ENCODE measurements at places on chromosomes 5 and 9.

GRCh38 chr5:85576666-85577065 is 1041.1 kb upstream of the COX7C start:
- no peak for DNase-seq

DNA sequence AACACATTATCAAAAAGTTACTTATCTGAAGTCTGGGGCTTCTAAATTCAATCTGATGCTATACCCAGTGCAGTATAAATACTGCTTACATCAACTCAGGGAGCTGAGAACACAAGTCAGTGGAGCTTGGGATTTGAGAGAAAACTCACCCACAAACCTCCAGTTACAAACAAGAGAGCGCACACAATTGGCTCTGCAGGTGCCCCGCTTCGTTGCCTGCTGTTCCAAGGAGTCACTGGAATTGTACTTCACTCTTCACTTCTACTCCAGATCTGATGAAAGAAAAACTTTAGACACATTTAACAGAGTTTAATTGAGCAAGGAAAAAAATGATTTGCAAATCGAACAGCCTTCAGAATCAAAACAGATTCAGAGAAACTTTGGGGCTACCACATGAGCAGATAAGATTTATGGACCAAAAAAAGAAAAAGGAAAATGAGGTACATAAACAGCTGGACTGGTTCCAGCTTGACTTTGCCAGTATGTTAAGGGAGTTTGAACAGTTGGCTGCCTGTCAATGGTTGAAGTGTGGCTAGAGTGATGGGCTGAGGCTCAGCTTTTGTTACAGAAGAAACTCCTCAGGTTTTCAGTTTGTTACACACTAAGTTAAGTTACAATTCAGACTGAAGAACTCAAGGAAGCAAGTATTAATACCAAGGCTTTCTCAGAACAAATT is 156.6 kb downstream of the AOPEP start:
- DNase-seq: peak; percentile 65

- DNase-seq: peak; percentile 26
Measured at GRCh38 chr5:139742173-139742903, 53.3 kb upstream of the PSD2 start.

GRCh38 chr5:111142932-111143331 is 50.8 kb downstream of the WDR36 start:
- peak; percentile 8 for DNase-seq

- no peak for DNase-seq
Measured at GRCh38 chr9:92359394-92359995, 33.7 kb downstream of the CENPP start.

GRCh38 chr9:135990468-135991429 is 29.6 kb upstream of the UBAC1 start:
- DNase-seq: peak; percentile 88

DNA sequence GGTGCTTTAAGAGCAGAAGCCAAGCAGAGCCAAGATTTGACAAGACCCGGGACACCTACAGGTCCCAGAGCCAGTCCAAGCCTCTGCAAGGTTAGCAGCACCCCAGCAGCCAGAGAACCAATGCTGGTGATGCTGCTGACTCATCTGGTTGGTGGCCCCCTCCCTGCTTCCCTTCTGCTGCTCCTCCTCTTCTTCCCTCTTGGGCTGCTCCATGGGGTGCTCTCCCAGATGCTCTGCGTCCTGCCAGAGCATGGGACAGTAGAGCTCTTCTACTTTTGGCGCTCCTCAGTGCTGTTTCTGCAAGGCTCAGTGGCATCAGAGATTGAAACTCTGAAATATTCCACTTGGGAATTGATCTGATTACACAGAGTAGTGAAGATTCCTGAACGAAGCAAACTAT is 76.1 kb upstream of the SAP30L start:
- no peak for DNase-seq

GRCh38 chr9:3323714-3324113 is 202.1 kb downstream of the RFX3 start:
- no peak for DNase-seq

GRCh38 chr5:1878050-1878849 is 4.5 kb downstream of the IRX4 start:
- peak; percentile 10 for DNase-seq

GRCh38 chr9:124776954-124777648 is at the start of gene OLFML2A:
Gene OLFML2A, plus strand, starts transcription at chr9:124777133. Its CDS starts 138 bp downstream, at chr9:124777271.
- peak; percentile 84 for DNase-seq

GRCh38 chr5:157918811-157919742 is 60.1 kb upstream of the CLINT1 start:
- no peak for DNase-seq

DNA sequence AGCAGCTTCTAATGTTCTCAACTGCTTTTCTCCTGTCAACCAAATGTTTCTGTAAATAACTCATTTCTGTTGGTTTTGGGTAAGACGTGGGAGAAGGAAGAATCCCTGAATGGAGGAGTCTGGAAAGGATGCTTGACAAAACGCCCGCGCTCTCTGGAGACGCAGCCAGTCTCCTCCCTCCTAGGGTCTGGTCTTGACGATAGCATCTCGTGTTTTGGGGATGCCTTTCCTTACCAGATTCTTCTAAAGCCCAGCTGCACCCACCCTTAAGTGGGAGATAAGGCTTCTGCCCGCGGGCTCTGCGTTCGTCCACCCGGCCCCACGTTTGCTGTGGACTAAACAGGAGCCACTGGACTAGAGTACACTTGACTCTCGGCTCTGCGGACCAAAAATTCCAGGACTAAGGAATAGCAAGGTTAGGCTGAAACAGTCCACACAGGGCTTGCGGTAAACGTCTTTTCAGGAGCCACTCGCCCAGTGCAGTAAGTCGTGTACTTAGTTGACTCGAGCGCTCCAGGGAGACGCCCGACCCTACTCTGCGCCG is 491 bp upstream of the CTSL start:
- no peak for DNase-seq

DNA sequence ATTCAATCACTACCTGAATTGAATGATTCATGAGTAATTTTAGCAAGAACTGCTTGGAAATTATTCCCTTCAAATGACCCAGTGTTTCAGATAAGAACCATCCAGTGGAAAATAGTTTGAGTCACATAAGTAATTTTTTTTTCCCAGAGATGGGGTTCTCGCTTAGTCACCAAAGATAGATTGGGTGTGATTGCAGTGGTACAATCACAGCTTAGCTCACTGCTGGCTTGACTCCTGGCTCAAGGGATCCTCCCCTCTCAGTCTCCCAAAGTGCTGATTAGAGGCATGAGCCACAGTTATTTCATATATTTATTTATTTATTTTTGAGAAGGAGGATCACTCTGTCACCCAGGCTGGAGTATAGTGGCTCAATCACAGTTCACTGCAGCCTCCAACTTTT is 574.5 kb upstream of the ARRDC3 start:
- DNase-seq: peak; percentile 36

DNA sequence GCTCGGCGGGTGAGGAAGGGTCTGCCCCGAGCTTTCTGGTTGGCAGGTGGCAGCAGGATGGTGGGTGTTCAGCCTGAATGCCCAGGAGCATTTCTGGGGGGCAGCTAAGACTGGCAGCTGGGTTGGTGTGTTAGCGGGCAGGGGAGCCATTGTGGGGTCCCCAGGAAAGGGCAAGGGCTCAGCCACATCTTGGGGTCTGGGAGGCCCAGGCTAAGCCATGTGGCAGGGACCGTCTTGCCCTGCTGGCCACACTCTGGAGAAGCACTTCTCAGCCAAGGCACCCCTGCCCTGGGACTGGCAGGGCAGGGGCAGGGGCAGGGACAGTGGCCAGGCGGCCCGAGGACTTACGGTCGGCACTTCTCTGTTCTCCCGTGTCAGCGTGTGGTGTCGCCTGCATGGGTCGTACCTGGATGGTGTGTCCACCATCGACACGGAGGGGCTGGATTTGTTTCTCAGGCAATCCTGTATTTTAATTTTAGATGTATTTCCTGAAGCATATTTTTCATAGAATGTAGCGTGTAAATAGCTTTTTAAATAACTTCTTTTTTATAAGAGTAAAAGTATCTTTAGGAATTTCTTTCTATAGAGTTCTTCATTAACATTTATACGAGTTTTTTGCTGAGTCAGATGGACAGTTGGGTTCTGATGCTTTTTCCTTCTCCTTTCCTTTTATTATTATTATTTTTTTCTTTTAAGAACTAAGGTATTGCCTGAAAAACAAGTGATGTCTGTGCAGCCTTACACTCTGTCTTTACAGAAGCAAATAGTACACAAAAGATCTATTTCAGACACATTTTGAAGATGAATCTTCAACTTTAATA is 102.0 kb downstream of the PHF2 start:
- DNase-seq: no peak

GRCh38 chr5:44708602-44709001 is 100.1 kb upstream of the MRPS30 start:
- no peak for DNase-seq
